NCI-H510A treated with DMSO at 0.1 percent for 48 hours (cell line): ENCODE measurements at places on chromosomes 5 and 9.

- no peak for DNase-seq
Measured at GRCh38 chr9:23926368-23926767, 100.3 kb upstream of the ELAVL2 start.

DNA sequence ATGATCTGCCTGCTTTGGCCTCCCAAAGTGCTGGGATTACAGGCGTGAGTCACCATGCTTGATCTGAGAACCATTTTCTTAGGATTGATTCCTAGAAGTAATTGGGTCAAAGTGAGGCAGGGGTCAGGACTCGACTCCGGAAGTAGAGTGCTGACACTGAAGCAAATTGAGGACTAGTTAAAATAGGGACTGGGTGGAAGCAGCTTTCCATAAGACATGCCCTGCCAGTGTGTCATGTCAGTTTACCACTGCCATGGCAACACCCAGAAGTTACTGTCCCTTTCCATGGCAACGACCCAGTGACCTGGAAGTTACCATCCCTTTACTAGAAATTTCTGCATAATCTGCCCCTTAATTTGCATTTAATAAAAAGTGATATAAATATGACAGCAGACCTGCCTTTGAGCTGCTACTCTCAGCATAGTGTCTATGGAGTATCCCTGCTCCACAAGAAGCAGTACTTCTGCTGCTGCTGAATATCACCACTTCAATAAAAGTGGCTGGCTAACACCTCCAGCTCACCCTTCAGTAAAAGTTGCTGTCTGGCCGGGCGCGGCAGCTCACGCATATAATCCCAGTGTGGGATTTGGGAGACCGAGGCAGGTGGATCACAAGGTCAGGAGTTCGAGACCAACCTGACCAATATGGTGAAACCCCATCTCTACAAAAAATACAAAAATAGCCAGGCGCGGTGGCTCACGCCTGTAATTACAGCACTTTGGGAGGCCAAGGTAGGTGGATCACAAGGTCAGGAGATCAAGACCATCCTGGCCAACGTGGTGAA, 47.8 kb upstream of the JADE2 start:
- no peak for DNase-seq

GRCh38 chr5:98899456-98899855, 29.4 kb downstream of the CHD1 start:
- no peak for DNase-seq

DNA sequence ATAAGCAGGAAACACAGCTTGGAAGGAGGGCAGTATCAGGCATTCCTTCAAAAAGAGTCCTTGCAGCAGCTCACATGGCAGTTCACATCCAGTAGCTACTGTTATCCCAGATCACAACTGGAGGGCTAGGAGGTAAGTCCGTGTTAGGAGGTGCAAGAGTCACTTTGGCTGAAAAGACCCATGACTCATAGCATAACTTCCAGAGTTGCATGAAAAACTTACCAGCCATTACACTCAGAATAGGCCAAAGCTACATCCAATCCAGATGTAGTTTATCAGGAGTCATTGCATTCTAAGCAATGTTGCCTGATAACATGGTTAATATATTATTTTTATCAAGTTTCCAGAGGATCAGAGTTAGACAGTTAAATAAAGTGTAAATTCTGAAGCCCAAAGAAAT, 1126.4 kb upstream of the SEMA6A start:
- no peak for DNase-seq

- no peak for DNase-seq
Measured at GRCh38 chr9:89442501-89442978, 55.4 kb downstream of the SEMA4D start.

DNA sequence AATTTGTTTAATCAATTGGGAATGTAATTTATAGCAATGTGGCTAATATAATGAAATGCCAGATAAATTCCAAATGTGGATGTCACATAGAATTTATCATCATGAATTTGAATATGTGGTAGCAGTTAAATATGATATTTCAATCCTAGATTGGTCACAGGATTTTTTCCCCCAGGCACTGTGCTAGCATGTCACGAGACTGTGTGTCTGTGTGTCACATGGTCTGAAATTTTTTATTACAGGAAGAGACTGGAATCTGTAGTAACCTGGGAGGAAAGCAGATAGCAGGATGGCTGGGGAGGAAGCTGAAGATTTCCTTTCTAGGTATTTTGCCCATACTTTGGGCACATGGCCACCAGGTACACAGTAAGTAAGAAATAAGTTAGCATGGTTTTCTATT, 35.4 kb upstream of the MSH3 start:
- DNase-seq = no peak

- no peak for DNase-seq
Measured at GRCh38 chr9:7639471-7639870, 160.1 kb downstream of the DMAC1 start.

- DNase-seq = no peak
Measured at GRCh38 chr5:98204798-98205197, 568.7 kb upstream of the RGMB start.

DNA sequence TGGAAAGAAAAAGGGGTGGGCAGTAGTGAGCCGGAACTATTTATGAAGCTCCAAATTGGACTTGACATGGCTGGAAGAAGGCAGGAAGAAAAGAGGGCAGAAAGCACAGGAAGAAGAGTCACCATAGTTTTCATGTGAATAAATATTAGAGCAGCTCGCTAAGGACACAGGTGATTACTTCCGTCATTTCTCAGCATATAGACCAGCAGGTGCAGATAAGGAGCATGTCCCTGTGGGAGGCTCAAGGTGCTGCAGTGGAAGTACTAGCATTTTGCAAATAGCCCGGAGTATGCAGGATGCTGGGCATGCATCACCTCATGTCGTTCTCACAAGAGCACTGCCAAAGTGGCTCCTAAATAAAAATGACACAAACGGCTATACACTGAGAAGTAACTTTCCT, 71.3 kb upstream of the HTR4 start:
- peak; percentile 72 for DNase-seq
